ENCODE measurements at places on chromosomes 7 and 10.

- no peak for DNase-seq
Measured at GRCh38 chr10:66362522-66362921, 563.3 kb upstream of the LRRTM3 start.

DNA sequence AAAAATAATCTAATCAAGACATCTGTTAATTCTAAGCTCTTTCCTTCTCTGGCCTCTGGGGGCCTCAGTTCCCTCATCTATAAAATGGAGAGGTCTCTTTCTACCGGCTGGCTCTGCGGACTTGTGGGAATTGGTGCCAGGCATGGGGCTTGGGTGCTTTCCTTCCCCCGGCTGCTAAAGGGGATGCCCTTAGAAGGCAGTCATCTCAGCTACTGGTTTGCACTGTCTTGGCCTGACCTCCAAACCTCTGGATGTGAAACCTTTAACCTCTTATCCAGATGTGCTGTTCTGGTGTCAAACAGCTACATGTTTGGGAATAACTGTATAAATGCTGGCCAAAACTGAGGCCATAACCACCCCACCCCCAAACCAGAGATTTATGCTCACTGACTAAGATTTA lies 320.0 kb downstream of the RPS24 start:
- no peak for DNase-seq

DNA sequence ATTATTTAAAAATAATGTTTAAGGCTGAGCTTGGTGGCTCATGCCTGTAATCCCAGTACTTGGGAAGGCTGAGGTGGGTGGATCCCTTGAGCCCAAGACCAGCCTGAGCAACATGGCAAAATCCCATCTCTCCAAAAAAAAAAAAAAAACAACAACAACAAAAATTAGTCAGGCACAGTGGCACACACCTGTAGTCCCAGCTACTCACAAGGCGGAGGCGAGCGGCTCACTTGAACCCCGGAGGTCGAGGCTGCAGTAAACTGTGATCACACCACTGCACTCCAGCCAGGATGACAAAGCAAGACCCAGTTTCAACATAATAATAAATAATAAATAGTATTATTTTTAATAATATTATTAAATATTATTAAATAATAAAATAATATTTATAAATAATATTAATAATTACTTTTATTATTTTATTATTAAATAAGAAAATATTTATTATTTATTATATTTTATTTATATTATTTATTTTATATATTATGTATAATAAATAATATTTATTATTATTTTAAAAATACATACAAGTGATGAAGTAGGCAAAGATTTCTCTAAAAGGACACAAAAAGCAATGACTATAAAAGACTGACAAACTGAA lies 8.4 kb upstream of the LRRC61 start:
- DNase-seq: no peak

- no peak for DNase-seq
Measured at GRCh38 chr10:49333192-49333591, 34.2 kb downstream of the C10orf71 start.

GRCh38 chr7:130022115-130022514 lies 29.1 kb downstream of the ZC3HC1 start:
- no peak for DNase-seq

DNA sequence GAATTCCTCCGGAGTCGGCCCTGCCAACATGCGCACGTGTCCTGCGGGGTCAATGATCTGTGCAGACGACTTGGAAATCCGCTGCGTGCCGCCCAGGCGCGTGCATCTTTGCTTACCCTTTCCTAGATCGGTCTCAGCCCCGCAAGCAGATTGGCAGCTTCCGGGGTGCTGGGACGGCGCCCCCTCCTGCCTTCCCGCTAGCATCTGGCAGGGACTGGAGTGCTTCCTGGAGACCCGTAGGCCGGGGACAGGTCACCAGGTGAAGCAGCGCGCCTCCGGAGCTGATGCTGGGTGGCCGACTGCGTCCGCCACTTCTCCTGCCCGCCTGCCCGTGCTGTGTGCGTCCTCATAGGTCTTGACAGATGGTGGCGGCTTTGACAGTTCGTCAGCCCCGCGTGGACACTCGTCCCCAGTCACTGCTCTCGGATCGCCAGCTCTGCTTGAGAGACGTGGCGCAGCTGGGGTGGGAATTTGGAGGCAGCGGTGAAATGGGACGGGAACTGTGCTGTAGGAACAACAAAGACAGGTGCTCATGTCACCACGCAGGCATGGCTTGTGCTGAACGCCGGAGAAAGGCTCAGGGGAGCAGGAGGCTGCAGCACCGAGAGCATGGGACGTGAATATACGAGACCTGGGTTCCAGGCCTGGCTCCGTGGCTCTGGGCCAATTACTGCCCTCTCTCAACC lies 21.9 kb upstream of the KCNK18 start:
- no peak for DNase-seq

DNA sequence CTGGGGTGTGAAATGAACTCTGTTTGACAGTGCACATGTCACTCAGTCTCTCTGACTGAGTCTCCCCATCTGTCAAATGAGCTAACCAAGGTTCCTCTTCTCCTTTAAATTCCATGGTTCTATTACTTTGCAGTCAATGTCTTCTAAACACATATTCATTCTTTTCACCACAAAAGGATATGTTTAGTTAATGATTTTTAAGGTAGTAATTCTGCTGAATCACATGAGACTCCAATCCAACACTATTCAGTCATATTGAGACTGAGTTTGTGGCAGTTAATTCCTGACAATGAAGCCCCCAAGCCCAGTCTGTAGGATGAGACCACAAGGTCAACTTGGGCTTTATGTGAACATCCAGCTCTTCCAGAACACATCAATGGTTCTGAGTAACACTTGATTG lies 85.3 kb downstream of the CALN1 start:
- no peak for DNase-seq

GRCh38 chr10:81026591-81026990 lies 488.9 kb downstream of the SH2D4B start:
- DNase-seq: no peak

DNA sequence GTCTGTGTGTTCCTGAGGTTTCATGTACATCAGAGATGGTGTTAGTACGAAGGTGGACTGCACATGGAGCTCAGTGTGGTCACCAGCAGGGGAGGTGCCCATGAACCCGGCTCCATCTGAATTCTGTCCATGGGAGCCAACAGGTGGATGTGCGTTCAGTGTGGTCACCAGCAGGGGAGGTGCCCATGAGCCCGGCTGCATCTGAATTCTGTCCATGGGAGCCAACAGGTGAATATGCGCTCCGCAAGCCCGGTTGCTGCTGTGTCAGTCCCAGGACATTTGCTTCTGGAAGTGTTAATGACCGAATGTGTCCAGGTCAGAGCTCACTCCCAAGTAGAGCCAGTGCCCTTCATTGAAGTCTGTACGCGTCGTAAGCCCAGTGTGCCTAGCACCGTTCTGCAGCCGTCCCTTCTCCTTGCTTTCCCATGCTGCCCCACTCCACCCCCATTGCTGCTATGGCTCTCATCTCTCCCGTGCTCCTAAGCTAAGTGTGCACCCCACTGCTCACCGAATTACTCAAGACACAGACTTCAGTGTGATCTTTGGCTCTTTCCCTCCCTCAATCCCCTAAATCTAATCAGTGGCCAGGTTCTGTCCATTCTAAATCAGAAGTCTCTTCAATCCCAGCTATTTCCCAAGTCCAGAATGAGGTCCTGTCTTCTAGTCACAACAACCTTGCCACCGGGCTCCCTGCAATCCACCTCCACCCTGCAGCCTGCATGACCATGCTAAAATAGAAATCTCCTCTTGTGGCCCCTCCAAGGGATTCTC lies 352.4 kb downstream of the TCERG1L start:
- DNase-seq: no peak

Data from NCI-H226 (cell line).